ENCODE measurements at places on chromosomes 12 and 14.
A peak's percentile ranks its signal among the peaks of the same experiment; 100 is the strongest.

DNA sequence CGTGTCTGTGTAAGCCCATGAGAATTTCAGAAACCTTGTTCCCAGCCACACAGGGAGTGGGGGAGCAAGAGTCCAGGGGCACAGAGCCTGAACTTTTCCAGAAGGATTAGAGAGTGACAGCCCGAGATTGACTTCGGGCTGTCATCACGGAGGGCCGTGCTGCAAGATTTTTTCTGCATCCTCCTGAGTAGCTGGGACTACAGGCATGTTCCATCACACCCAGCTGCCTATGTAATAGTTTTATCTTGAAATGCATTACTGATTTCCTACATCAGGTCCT, 14.4 kb downstream of the EVL start:
- no peak for DNase-seq

- DNase-seq: no peak
Observed at GRCh38 chr12:70598467-70599193, 38.6 kb downstream of the PTPRB start.

DNA sequence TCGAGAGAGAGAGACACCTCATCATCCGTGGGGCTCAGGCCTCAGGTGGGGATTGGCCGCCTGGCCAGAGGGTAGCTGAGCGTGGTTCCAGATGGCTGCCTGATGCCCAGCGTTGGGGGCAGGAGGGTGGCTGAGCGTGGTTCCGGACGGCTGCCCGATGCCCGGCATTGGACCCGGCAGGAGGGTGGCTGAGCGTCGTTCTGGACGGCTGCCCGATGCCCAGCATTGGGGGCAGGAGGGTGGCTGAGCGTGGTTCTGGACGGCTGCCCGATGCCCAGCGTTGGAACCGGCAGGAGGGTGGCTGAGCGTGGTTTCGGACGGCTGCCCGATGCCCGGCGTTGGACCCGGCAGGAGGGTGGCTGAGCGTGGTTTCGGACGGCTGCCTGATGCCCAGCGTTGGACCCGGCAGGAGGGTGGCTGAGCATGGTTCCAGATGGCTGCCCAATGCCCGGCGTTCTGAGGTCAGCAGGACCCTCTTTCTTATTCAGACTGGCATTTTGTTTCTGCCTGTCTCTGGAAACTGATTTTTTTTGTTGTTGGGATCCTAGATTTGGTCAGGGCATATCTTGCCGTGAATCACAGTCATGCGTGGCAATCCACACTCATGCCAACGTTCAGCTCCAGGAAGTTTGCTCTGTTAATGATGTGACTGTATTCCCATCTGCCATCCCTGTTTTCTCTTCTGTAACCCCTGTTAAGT, 40.7 kb downstream of the GALNT9 start:
- no peak for DNase-seq

DNA sequence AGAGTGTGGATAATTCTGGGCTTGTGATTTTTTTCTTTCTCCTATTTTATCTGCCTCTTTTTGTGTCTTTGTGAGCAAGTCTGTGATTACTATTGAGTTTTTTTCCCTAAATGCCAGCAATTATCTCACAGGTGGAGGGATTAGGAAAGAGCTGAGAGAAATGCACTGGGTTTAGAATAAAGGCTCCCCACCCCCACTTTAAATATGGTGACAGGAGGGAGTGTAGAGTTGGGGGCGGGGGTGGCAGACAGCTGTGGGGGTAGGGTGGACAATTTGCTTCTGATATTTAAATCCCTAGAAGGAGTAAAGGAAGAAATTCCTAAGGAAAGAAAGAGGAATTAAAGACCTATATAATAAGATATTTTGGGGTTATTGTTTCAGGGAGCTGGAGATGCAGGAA, 145.9 kb downstream of the NRXN3 start:
- no peak for DNase-seq

- no peak for DNase-seq
Observed at GRCh38 chr12:67593041-67593440, 55.5 kb upstream of the DYRK2 start.

- DNase-seq: no peak
Observed at GRCh38 chr12:32005496-32006125, 46.4 kb downstream of the RESF1 start.

DNA sequence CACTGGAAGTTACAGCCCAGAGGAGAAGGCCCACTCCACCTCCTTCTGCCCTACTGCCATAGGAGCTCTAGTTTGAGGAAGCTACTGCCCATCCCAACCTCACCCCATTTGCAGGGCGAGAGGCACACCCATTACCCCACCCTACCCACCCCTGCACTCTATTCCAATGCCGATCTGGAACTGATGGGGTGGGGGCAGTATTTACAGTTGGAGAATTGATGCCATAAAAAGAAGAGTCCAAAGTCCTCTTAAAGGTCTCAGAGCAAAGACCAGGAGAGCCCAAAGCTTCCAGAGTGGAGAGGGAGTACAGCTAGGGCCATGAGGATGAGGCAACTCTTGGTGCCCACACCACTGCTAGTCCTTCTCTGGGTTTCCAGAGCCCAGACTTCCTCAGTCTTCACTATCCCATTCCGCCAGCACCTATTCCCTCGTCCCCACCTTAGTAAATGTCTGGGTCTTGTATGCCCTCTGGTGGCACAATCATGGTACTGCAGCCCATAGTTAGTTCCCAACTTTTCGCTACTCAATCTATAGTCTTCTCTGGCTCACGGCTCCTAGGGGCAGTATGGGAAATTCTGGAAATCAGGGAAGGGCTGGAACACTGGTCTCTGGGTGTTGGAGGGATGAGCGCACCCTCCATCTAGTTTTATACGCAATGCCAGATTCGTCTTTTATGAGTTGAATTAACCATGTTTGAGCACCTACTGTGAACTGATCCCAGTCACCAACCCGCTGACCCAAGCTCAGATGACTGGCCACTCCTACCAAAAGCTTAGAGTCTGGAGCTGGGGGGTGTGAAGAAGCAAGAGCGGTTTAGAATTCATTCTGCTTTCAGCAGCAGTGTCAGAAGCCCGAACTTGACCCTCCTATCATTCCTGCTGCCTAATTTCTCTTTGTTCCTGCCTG, 6.9 kb upstream of the ADCY6 start:
- peak; percentile 92 for DNase-seq

DNA sequence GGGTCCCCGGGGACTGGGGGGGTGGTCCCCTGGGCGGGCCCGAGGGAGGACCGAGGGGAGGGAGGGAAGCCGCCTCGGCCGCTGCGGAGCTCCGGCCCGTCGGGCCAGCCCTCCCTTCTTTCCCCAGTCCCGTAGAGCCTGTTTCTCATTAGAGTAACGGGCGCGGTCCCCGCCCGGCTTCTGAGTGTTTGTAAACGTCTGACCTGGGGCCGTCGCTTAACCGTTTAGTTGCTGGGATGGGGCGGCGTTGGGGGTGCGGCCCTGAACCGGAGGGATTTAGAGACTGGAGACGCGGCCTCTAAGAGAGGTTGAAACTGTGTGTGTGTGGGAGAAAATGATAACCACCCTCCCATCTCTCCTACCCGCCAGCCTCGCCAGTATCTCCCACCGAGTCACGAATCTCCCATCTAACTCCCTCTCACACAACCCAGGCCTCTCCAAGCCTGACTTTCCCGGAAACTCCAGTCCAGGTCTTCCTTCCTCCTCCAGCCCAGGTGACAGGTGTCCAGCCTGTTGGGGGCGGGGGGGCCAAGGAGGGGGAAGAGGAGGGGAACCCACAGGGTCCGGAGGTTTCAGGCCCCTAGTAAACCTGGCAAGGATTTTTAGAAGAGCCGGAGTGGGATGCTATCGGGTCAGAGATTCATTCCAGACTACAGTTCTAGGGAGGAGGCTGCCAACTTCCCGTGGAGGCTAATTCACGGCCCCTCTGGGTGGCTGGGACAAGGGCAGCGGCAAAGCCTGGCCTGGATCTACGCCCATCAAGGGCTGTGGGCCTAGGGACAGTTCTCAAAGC, 1.1 kb upstream of the NFATC4 start:
- peak; percentile 87 for DNase-seq

- no peak for DNase-seq
Observed at GRCh38 chr14:67192366-67192765, 3.1 kb downstream of the GARIN2 start.

- DNase-seq: no peak
Observed at GRCh38 chr14:97074456-97074855, 277.3 kb downstream of the VRK1 start.

Data from H7 (cell line).